ENCODE measurements at places on chromosomes 12 and 14.

DNA sequence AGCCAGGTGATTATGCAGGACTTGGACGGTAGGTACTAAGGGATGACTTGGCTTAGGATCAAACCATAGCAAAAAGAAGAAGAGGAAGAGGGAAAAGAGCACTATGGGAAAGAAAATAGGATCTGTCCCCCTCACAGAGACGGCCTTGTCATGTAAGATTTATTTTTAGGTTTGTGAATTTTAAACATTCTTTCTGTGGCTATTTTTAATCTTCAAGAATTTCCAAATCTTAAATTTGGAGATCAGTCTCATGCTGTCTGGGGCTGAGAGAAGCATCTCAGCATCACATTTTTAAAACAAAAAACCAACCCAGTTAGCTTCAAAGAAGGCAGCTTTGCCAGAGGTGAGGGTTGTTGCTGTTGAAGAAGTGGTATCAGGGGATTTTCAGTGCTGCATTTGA is 52.6 kb upstream of the STRN3 start:
- DNase-seq: no peak

- no peak for DNase-seq
These were observed 230.0 kb upstream of the EGLN3 start for GRCh38 chr14:34180869-34181268.

DNA sequence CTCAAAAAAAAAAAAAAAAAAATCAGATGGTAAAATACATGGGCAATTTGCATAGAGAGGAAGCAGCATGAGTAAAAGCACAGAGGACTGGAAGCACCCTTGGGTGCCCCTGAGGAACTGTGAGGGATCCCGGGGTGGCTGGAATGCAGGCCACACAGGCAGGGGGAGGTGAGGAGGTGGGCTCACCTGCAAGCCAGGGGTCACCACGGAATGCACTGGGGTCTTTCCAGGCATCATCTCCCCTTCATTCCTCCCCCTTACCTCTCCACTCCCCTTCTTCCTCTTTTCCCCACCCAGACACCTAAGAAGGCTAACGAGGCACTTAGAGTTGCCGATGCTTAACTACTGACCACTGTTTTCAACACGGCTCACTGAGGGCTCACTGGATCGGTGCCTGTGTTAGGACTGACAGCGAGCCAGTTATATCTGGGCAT is 14.4 kb upstream of the HIP1R start:
- DNase-seq: no peak

GRCh38 chr14:72333357-72333756 is 401.1 kb downstream of the RGS6 start:
- no peak for DNase-seq

- DNase-seq: no peak
These were observed 14.6 kb upstream of the TMPRSS12 start for GRCh38 chr12:50828121-50828520.

DNA sequence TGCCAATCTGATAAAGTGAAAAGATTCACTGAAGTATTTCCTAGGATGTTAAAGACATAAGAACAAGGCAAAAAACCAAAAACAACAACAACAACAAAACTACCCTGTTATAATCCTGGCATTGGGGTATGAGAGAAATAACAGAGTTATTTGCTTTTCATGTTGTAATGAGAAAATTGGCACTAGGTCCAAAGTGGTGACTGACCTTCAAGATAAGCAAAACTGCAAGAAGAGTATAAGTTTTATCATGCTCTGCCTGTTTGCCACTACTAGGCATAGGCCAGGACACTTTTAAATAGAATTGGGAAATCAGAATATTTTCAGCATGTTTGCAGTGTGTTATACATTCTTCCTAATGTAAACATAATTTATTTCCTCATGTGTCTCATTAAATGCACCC is 140.1 kb upstream of the CPM start:
- DNase-seq: no peak

- no peak for DNase-seq
These were observed 2.2 kb upstream of the KLRG1 start for GRCh38 chr12:8987163-8987562.

- DNase-seq: no peak
These were observed 236.6 kb downstream of the ZFP36L1 start for GRCh38 chr14:68556253-68556652.

GRCh38 chr12:121048442-121048841 is 9.4 kb upstream of the OASL start:
- DNase-seq: no peak

DNA sequence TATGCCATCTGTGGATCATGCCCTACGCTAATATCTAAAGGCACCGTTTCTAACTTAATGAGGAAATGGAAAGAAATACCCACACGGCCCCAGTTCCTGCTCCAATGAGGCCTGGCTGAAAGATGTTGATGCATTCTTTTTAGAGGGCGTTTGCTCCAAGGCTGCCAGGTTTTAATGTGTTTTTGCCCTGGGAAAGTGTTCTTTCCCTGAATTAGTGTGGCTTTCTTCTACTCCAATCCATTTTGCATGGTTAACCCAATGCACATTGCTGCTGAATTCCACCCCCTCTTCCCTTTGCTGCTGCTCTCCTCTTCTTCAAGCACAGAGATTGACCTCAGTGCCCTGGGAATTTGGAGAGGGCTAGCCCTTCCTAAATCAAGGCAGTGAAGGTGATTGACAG is 1.1 kb downstream of the MYF5 start:
- no peak for DNase-seq

GRCh38 chr12:32548691-32549281 is 130.3 kb upstream of the DNM1L start:
- DNase-seq: no peak

DNA sequence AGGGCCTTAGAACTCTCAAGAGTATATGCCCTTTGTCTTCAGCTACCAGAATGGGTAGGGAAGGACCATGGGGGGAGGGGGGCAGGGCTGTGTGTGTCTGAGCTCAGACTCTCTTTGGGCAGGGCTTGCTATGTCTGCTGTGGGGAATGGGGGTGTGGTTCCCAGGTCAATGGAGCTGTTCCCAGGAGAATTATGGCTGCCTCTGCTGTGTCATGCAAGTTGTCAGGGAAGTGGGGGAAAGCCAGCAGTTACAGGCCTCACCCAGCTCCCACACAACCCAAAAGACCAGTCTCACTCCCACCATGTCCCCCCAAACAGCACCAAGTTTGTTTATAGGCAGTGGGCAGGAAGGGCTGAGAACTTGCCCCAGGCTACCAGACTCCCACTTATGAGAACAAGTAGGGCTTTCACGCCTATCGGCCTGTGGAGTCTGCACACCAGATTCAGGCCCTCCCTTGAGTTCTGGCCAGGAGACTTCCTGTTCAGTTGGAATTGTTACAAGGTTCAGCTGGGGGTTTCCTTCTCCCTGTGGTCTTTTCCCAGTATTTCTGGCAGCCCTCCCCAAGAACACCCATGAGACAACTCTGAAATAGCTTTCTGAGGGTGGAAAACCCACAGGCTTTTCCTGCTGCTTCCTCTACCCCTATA is 6.1 kb upstream of the SERPINA11 start:
- no peak for DNase-seq

GRCh38 chr12:47277972-47278448 is 198.3 kb upstream of the AMIGO2 start:
- DNase-seq: no peak

DNA sequence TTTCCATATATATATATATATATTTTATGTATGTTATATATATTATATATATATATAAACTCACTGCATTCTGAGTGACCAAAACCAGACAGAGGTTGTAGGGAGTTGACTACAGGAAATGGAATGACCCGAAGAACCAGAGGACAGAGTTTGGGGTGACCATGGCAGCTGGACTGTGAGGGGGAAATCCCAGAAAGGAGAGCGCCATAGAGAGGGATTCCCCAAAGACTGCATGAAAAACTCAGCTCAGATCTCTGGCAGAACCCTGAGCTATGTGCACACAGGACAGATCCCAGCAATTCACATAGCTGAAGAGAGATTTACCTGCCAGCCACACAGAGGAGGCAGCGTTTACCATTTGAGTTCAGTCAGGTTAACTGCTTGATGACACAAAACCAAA is 19.7 kb upstream of the INF2 start:
- DNase-seq: no peak

DNA sequence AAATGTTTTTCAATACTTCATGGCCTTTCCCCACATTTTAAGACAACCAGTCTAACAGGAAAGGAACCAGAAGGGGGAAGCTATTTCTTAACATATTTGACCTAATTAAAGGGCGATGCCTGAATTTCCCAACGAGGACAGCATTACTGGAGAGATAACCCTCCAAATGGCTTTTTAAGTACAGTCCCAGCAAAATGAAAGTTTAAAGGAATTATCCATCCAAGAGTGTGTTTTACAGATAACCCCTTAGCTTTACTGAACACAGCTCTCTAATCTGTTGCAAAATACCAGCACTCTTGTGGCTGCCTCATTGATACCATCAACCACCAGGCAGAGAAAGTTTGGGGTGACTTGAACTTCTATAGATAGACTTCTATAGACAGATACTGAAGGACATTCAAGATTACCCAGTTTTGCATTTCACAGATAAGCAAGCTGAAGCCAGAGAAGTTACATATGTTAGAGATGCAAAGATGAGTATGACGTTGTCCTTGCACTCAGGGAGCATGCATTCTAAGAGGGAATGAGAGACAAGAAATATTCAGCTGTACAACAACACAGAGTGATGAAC is 41.3 kb upstream of the DUSP6 start:
- no peak for DNase-seq

DNA sequence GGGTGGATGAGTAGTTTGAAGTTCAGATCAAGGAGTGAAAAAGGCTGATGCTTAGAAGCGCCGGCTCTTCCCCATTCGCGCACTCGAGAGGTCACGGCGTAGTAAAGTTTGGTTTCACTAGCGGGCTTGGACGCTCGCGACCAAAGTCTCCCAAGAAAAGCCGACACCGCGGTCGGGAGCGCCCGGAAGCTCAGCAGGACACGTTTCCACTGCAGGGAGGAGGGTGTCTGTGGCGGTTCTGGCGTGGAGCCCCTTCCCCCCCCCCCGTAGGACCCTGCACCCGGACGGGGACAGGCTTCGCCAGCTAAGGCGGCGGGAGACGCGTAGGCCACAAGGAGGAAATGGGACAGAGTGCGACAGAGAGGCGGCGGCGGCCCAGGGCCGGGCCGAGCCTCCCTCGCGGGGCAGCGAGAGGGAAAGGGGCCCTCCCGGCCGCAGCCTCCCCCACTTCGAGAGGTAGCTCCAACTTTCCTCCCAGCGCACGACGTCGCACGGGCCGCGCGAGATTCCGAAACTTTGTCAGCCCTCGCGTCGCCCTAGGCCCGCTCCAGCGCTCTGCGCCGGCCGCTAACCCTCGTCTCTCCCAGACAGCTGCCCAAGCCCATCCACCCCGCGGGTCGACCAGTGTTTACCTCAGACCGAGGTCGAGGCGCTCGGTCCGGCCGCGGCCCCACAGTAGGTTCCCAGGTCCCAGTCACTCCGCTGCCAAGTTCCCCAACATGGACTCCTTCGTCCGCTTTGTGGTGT is 480 bp downstream of the SCAF11 start:
- peak; percentile 34 for DNase-seq

DNA sequence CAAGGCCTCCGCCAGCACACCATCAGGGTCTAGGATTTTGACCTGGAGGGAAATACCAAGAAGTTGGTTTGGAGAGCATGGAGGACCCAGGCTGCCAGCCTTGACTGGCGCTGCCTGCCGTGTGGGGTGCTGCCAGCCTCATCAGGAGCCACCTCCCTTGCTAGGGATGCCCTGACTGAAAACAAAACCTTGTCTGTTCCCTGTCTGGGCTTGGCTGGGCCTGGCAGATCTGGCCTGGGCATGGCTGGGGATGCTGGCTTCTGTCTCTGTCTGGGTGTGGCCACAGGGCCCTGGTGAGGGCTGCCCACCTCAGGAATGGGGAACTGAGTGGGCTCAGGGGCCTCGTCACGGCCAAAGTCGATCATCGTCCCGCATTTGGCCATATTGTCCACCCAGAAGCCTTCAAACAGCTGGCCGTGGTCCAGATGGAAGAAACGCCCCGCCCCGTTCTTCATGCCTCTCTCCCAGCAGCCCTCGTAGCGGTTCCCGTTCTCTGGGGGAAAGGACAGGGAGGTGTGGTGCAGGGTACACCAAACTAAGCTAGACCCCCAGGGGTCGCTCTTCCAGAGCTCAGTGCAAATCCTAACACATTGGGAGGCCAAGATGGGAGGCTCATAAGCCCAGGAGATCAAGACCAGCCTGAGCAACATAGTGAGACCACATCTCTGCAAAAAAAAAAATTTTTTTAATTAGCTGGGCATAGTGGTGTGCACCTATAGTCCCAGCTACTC is 16.5 kb downstream of the MORN3 start:
- DNase-seq: no peak

GRCh38 chr14:56002876-56003625 is 115.2 kb upstream of the PELI2 start:
- DNase-seq: no peak

DNA sequence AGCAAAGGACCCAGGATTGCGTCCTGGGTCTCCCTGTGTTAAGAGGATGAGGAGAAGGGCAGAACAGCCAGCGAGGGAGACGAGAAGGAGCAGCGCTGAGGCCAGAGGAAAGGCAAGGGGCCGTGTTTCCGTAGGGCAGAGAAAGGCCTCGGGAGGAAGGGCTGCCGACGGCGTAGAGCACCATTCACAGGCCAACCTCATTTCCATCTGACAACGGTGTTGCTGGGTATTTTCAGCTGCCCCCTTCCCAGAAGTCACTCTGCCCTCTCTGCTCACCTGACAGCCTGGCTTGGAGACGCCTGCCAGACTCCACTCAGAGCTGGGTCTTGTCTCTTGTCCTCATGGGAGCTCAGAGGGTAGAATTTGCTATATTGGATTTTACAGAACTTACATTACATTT is 51.4 kb downstream of the GPR68 start:
- no peak for DNase-seq

GRCh38 chr12:88924162-88924561 is 343.9 kb upstream of the KITLG start:
- no peak for DNase-seq

DNA sequence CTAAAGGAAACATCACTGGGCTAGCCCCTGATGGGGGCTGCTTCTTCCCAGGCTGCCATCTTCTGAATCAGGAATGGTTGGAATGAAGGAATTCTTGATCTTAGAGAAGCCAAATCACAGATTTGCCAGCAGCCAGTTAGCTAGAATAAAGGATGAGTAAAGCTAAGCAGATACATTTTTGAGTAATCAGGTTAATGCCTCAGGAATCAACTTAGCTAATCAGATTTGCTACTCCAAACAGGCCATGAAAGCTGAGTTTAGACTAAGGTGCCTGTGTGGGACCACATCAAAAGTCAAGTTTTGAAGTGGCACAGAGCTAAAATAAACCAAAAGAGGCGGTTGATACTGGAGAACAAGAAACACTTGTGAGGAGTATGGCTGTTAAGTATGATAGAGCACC is 28.8 kb upstream of the LMO3 start:
- DNase-seq: no peak

DNA sequence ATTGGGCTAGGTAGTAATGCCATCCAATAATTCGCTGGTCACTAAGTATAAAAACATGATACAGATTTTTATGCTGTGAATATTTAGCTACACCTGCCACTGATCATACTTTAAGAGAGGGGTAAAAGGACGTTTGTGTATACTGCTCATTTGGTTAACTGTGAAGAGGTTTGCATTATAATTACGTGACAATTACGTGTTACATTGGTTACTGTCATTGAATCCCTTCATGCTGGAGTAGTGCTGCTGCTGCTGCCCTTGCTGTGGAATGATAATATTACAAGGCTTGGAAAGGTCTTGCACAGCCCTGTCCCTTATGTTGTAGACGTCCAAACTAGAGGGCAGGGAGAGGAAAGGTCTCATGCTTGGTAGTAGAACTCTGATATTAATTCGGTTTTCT is 312.2 kb upstream of the ATP2B1 start:
- DNase-seq: no peak

- no peak for DNase-seq
These were observed 2.4 kb downstream of the SLC17A8 start for GRCh38 chr12:100359248-100359647.

- DNase-seq: no peak
These were observed 115.0 kb downstream of the BTG1 start for GRCh38 chr12:92030618-92031017.

- no peak for DNase-seq
These were observed 107.8 kb downstream of the CALM1 start for GRCh38 chr14:90504643-90505042.

Data from hypothalamus (tissue), 51 donors.